ENCODE measurements at places on chromosomes 12 and 14.

GRCh38 chr12:73274976-73275375, 1002.8 kb downstream of the TRHDE start:
- DNase-seq = no peak
- no peak overlapping the region for H3K4me3 ChIP-seq
- no peaks in the 10 kb centered on the region for H3K27me3 ChIP-seq
- H3K36me3 ChIP-seq = no peaks in the 10 kb centered on the region

GRCh38 chr14:89255852-89256251, 161.2 kb downstream of the FOXN3 start:
- H3K4me3 ChIP-seq = no peak overlapping the region
- peaks cover 6% of the 10 kb centered on the region for H3K36me3 ChIP-seq
- H3K4me1 ChIP-seq = peaks cover 13% of the 10 kb centered on the region
- no peak overlapping the region for H3K27ac ChIP-seq

GRCh38 chr14:103739466-103739792, 23.8 kb downstream of the ZFYVE21 start:
- no peak for DNase-seq
- no peak overlapping the region for H3K27ac ChIP-seq
- peaks cover 15% of the 10 kb centered on the region for H3K4me1 ChIP-seq
- peaks cover 38% of the 10 kb centered on the region for H3K36me3 ChIP-seq

DNA sequence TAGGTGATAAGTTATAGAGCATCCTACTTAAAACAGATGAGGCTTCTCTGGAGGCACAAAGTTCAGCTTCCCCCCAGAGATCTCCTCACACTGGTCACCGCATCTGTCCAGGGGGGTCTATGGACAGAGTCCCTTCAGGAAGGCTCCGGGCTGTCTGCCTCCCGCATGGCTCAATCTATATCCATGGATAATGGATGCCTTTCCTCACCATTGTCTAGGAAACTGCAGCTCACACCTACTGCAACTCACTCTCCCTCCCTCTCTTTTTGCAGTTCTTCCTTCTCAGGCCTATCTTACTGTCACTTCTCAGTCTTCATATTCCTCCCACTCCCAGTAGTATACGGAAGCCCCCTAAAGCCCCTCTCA, 100.6 kb upstream of the BCL2L14 start:
- no peaks in the 10 kb centered on the region for H3K36me3 ChIP-seq
- H3K27ac ChIP-seq = no peak overlapping the region
- no peaks in the 10 kb centered on the region for H3K27me3 ChIP-seq
- H3K4me1 ChIP-seq = no peaks in the 10 kb centered on the region
- H3K4me3 ChIP-seq = no peak overlapping the region

GRCh38 chr12:33639975-33640374, 200.4 kb upstream of the SYT10 start:
- no peaks in the 10 kb centered on the region for H3K36me3 ChIP-seq
- H3K27ac ChIP-seq = no peak overlapping the region
- no peaks in the 10 kb centered on the region for H3K4me1 ChIP-seq

DNA sequence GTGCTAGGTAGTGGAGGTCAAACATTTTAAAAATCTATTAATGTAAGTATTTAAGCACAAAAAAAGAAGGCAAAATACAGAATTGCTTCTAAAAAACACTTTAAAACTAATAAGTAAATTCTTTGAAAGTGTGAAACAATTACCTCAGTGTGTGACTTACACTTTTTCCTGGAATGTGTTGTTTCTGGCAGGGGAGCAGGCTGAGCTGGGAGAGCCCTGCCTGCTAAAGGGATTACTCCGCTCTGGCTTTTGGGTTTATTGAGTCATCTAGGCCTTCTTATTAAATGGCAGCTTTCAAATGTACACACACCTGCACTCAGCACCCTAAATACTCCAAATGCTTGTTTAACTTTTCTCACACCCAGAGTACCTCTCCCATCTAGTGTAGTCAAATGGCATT, 279.8 kb downstream of the AKAP6 start:
- no peak for DNase-seq
- H3K27me3 ChIP-seq = no peaks in the 10 kb centered on the region
- H3K27ac ChIP-seq = no peak overlapping the region
- H3K36me3 ChIP-seq = no peaks in the 10 kb centered on the region
- H3K4me3 ChIP-seq = no peak overlapping the region

DNA sequence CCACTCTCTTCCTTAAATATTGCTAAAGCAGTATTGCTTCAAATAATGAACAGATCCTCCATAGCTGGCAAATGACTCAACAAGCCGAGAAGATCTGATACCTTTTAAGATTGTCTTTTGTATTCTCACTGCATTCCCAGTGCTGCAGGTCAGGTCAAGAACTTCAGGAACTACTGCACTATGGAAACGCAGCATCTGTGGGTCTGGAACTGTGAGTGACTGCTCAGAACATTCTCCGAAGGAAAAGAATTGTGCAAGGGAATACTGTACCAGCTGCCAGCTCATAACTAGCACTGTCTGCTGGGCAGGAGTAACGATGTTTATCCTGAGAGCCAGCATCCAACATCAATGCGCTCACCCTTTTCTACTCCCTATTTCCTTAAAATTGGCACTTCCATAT, 348.0 kb upstream of the SOX5 start:
- no peaks in the 10 kb centered on the region for H3K27me3 ChIP-seq
- no peak for DNase-seq
- H3K36me3 ChIP-seq = no peaks in the 10 kb centered on the region

DNA sequence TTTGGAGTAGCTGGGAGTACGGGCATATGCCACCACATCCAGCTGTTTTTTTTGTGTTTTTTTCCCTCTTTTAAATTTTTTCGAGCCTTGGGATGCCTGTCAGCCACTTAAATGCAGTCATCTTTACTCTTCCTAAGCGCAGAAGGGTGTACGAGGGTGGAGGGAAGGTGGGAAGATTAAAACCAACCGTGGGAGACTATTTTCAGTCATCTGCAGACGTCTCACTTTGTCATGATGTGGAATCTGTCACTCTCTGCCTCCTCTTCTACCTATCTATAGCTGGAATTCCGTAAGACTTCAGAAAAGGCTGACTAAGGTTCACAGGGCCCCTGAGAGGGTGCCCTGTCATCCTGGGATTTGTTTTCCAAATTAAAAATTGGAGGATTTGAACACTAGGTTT, 105.3 kb downstream of the SAMD4A start:
- no peaks in the 10 kb centered on the region for H3K27me3 ChIP-seq
- no peak overlapping the region for H3K4me3 ChIP-seq
- H3K27ac ChIP-seq = peak overlapping the region; percentile 72
- DNase-seq = no peak
- peaks cover 51% of the 10 kb centered on the region for H3K4me1 ChIP-seq

DNA sequence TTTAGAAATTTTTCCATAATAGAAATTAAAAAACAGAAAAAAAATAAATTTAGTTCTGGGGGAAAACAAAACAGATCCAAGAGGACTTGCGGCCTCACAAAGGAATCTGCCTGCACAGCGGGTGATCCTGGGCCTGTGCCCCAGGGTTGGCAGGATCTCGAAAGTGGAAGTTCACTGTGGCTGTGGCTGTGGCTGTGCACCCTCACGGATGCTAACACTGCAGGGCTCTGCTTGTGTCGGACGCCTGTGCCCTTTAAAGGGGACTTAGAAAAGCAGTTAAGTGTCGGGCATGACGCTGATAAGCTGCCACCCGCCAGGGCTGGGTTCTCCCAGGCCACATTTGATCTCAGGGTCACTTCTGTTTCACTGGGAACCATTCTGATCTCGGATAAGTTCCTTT, 209.1 kb downstream of the TTC7B start:
- H3K27ac ChIP-seq = no peak overlapping the region
- DNase-seq = no peak
- H3K4me1 ChIP-seq = peaks cover 12% of the 10 kb centered on the region
- H3K36me3 ChIP-seq = peaks cover 11% of the 10 kb centered on the region
- no peaks in the 10 kb centered on the region for H3K27me3 ChIP-seq

DNA sequence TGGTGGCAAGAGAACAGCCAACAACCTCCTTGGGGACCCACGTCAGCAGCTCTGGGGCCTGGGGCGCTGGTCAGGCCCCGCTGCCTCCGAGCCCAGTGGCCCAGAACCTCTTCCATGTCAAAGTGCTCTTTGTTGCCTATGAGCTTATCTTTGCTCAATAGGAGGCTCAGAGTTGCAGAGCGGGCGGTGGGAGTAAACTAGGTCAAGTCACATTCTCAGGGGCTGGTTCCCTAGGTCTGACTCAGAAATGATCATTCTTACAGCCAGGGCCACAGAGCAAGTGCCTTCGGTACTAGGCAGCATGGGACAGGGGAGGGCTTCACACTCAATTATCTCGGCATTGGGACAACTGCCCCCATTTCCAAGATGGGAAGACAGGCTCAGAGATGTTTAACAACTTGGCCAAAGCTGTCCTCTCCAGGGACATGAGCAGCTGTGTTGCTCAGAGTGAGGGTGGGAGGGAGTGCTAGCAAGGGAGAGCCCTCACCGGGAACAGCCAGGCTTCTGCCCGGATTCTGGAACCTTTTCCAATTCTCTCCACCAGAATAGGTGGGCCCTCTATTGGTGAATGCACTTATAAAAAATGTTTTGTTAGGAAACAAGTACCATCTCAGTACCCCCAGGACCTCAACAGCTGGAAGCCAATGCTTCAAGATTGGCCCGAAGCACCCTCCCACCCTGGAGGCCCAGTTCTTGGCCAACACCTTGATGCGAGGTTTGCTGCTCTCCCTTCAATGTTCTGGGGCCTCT, 11.9 kb downstream of the SLC25A29 start:
- peak; percentile 9 for DNase-seq
- peaks cover 52% of the 10 kb centered on the region for H3K4me1 ChIP-seq
- H3K27ac ChIP-seq = no peak overlapping the region
- no peaks in the 10 kb centered on the region for H3K27me3 ChIP-seq
- no peak overlapping the region for H3K4me3 ChIP-seq
- peaks cover 30% of the 10 kb centered on the region for H3K36me3 ChIP-seq

DNA sequence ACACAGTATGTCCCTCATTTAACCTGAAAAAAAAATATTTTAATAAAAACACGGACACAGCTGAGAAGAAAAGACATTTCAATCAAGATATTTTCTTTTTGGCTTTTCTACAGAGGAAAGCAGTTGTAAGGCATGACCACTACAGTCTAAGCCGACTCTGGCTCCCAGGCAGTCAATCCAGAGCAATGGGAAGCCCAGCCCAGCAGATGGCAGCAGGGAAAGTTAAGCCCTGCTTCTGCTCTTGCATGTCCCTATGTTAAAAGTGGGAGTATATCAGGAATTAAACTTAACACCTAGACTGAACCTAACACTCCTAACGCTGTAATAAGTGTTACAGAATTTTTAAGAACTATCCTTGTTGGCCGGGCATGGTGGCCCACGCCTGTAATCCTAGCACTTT, 19.5 kb upstream of the HAL start:
- H3K27ac ChIP-seq = no peak overlapping the region
- no peaks in the 10 kb centered on the region for H3K27me3 ChIP-seq
- DNase-seq = peak; percentile 32
- H3K4me3 ChIP-seq = no peak overlapping the region

- no peak overlapping the region for H3K4me3 ChIP-seq
- DNase-seq = no peak
- H3K27ac ChIP-seq = no peak overlapping the region
- H3K27me3 ChIP-seq = no peaks in the 10 kb centered on the region
- H3K36me3 ChIP-seq = no peaks in the 10 kb centered on the region
- no peaks in the 10 kb centered on the region for H3K4me1 ChIP-seq
Observed at GRCh38 chr14:94646481-94646880, 34.3 kb downstream of the SERPINA3 start.

DNA sequence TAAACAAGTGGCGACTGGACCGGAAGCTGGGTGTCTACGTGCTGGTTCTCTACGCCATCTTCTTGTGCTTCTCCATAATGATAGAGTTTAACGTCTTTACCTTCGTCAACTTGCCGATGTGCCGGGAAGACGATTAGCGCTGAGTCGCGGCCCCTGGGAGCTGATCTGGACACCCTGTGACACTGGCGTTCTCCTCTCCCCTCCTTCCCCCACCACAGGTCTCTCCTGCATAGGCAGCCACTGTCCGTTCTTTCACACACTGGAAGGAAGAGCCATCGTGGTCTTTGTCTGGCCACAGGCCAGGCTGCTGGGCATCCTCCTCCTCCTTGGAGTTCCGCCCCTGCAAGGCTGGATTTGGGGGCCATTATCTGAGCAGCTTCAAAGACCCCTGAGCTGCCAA, 20.1 kb upstream of the RIN3 start:
- no peak overlapping the region for H3K4me3 ChIP-seq
- no peak overlapping the region for H3K27ac ChIP-seq
- H3K27me3 ChIP-seq = no peaks in the 10 kb centered on the region
- no peaks in the 10 kb centered on the region for H3K4me1 ChIP-seq
- no peaks in the 10 kb centered on the region for H3K36me3 ChIP-seq

DNA sequence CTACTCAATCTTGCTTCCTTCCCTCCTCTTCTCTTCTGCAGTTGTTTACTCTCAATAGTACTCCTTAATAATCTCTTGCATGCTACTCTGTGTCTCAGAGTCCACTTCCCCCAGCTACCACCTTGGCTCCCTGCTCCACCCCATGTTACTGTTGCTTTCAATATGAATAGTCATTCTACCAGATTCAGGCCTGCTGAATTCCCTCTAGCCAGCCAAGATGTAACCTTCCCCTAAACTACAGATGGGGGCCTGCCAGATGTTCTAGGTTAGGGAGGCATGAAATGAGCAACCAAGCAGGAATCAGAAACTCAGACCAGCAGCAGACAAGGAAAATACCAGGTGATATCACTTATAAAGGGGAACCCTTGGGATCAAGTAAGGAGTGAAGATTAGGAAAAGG, 392.1 kb upstream of the DDHD1 start:
- no peak overlapping the region for H3K27ac ChIP-seq
- no peaks in the 10 kb centered on the region for H3K27me3 ChIP-seq
- H3K36me3 ChIP-seq = no peaks in the 10 kb centered on the region
- no peaks in the 10 kb centered on the region for H3K4me1 ChIP-seq

DNA sequence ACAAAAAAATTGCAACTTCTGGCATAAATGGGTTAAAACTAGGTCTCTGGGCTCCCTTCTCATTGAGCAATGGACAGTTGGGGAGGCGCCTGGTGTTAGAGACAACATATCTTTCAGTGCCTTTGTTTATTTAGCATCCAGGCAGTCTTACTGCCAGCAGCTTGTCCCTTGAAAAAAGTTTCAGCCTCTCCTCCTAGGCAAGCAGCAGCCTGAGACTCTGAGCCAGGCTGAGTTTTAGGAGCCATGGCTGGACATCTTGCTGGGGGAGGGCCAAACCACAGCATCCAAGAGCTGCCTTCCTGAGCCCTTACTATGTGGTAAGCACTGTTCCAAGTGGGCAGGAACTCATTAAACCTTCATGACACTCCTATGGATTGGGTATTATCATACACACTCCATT, 10.1 kb upstream of the JDP2 start:
- H3K4me3 ChIP-seq = no peak overlapping the region
- DNase-seq = no peak
- H3K27me3 ChIP-seq = no peaks in the 10 kb centered on the region
- no peak overlapping the region for H3K27ac ChIP-seq
- H3K36me3 ChIP-seq = no peaks in the 10 kb centered on the region
